ENCODE measurements at places on chromosomes 2 and 18.

GRCh38 chr18:50014606-50015005, 180.3 kb downstream of the MYO5B start:
- no peak for DNase-seq

- peak; percentile 44 for DNase-seq
Observed at GRCh38 chr18:74652392-74652988, 54.8 kb downstream of the ZNF407 start.

DNA sequence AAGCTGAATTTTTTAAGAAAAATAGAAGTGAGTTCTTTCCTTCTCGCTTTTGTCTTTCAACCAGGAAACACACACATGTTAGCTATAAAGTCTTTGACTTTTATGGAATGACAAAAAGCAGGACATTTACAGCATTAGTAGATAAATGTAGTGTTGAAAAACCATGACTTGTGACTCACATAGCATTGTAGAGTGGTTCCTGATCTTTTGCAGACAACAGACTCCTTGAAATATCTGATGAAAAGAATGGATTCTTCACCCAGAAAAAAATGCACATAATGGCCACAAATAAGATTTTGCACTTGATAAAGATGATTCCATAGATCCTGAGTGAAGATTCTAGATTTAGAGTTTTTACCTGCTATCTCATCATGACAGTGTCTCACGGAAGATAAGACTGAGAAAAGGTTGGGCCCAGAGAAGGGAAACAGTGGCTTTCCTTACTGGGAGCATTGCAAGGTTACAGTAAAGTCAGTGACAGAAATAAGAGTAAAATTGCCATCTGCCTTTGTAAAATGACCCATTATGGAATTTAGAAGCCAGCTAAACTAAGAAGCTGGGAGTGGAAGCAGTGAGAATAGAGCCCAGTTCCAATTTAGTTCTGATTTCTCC, 14.0 kb downstream of the SMARCAL1 start:
- no peak for DNase-seq

DNA sequence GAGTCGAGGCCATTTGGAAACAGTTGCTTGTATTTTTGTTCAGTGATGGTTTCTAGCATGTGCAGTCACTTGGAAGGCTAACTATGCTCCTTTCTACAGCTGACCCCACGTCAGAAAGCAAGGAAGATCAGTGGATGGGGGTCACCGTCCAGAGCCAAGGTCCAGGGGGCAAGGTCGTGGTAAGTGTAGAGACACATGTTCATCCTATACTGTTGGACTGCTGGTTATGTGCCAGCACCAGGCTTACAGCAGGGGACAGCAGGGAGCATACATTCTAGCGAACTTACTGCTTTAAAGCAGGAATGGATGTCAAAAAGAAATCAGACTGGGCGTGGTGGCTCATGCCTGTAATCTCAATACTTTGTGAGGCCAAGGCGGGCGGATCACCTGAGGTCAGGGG, 40.0 kb downstream of the ITGA6 start:
- DNase-seq, result no peak

- no peak for DNase-seq
Observed at GRCh38 chr2:203664029-203664755, 42.2 kb upstream of the CD28 start.

DNA sequence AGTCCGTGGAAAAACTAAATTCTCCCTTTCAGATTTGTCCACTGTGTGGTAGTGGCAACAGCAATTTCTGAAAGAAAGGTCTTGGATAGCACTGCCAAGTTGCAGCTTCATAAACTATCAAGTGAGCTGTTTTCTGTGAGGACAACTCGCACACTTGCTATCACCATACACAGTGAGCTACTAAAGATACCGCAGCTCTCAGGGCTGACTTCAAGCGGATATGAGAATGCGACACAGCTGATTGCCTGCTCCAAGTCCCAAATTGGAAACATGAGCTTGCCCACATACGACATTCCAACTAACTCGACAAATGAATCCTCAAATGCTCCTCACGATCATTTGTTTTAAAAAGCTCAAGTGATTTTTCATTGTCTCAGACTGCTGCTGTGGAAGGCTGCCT, 46.2 kb downstream of the E2F6 start:
- DNase-seq, result no peak

GRCh38 chr18:76528477-76529432, 33.7 kb upstream of the ZNF516 start:
- DNase-seq, result no peak

GRCh38 chr2:205563646-205564045, 118.7 kb upstream of the NRP2 start:
- DNase-seq, result peak; percentile 30

DNA sequence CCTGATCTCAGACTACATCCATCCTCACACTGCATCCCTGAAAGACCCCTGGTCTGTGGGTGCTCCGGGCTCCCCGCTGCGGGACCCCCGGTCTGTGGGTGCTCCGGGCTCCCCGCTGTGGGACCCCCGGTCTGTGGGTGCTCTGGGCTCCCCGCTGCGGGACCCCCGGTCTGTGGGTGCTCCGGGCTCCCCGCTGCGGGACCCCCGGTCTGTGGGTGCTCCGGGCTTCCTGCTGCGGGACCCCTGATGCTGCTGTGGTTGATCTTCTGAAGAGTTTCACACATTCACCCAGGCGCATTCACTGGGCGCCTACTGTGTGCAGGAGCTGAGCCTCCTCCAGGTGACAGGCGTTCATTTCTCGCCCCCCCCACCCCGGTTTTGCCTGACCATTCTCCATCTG, 162.7 kb upstream of the SALL3 start:
- DNase-seq, result no peak

DNA sequence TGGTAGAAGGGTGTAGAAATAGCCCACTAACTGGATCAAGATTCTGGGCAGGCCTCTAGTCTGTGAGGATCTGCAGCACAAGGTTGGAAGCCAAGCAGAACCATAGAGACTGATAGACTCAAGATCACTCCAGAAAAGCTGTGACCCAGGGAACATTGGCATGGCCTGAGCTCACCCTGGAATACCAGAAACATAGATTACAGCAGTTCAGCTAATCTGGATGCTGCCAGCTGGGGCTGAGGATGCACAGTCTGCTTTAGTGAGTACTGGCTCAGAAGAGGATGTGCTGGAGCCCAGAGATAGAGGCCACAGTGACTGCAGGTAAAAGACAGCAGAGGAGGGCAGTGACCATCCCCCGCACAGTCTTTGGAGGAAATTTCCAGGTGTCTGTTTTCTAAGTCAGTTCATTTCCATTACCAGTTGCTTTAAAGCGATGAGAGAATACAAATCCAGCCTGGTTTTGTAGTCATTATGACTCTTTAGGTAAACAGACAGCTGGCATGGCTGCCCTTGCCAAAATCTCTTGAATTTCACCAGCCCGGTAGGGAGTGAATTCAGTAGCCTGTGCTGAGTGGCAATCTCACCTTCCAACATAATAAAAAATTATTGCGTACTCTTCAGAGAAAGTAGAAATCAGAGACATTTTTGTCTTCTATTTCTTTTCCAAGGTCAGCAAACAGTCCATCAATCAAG, 119.2 kb downstream of the ANTXR1 start:
- DNase-seq, result no peak

DNA sequence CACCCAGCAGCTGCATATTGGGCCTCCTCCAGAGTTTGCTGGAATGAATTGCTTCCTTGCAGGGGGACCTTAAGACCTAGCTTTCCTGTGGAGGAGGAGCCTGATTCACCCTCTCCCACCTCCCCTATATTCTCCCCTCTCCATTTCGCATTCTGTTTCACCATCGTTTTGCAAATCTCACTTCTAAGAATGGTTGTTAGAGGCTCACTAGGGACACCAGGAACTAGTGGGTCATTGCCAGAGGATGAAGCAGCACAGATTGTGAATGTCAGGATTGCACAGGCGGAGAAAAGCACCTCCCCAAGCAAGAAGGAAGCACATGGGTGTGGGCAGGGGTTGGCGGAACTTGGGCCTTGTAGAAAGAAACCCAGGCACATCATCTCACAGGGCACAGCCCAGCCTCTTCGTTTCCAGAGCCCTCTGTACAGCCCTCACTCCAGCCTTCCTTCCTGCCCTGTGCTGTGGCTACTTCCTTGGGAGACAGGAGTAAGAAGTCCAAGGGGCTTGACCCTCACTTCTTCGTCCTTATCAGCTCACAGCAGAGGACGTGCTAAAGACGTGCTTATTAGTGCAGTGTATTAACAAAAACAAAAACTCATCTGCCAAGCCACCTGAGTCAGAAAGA, 63.4 kb downstream of the TACR1 start:
- no peak for DNase-seq

DNA sequence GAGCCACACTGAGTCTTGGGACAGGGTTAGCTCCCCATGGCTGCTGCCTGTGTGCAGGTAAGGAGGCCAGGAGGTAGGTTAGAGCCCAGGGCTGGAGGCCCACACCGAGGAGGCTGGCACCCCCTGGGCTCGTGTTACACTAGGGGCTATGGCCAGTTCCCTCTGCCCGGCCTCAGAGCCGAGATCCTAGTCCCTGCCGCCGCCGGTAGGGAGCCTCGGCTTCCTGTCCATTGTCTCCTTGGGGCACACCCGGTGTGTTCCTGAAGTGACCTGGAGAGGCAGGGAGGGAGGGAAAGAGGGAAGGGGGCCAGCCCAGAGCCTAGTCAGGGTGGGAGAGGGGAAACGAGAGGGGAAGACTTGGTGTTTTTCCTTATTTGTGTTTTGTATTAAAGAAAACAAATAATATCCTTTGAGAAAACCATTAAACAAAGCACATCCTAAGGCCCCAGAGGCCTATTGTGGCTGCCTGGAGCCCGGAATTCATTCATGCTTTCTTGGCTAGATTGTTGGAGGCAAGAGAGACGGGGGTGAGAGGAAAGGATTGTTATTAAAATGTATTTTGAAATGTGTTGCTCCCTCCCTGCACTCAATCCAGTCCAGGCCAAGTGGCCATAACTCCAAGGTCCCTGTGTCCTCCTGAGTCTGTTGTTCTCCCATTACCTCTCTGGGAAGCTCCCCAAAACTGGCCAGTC, 170.7 kb downstream of the CTIF start:
- no peak for DNase-seq

- no peak for DNase-seq
Observed at GRCh38 chr2:63590626-63591408, 2.1 kb downstream of the MDH1 start.

DNA sequence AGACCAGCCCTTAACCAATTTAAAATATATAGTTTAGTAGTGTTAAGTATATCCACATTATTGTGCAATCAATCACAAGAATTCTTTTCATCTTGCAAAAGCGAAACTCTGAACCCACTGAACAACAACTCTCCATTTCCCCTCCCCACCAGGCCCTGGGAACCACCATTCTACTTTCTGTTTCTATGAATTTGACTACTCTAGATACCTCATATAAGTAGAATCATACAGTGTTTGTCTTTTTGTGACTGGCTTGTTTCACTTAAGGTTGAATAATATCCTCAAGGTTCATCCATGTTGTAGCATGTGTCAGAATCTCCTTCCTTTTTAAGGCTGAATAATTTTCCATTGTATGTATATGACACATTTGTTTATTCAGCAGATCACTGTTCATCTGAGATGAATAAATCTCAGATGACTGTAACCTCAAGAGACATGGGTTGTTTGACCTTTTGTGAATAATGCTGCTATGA, 8.1 kb upstream of the SOS1 start:
- peak; percentile 95 for DNase-seq

DNA sequence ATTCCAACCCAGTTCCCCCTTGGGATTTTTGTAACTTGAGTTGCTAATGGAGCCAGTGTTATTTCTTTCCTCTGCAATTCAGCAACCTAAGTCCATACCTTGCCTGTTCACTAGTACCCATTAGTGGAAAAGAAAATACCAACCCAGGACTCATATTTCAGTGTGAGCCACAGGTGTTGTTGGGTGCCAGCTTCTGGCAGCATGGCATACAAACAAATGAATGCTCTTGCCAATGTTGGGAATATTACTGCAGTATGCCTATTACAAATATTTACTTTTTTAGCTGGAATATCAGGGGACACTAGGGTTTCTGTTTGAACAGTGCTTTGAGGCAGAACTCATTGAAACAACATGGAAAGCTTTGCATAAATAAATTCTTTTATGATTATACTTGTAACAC, 130.2 kb downstream of the NCKAP5 start:
- no peak for DNase-seq

DNA sequence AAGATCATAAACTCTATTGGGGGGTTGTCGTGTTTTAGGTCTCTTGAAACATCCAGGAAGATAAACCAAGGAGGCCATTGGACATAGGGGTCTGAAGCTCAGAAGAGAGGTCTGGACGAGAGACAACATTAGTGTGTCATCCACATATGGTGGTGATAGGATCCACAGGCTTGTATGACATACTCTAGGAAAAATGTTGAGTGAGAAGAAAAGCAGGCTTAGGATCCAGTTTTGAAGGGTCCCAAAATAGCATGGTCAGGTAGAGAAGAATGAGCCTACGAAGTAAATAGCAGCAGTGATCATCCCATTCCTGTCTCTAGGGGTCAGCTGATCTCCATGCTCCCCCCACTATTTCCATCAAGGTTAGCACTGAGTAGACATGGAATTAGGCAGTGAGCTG, 166.8 kb downstream of the ANKRD30B start:
- DNase-seq, result no peak

- DNase-seq, result no peak
Observed at GRCh38 chr18:10789180-10789579, 263.4 kb downstream of the NAPG start.

DNA sequence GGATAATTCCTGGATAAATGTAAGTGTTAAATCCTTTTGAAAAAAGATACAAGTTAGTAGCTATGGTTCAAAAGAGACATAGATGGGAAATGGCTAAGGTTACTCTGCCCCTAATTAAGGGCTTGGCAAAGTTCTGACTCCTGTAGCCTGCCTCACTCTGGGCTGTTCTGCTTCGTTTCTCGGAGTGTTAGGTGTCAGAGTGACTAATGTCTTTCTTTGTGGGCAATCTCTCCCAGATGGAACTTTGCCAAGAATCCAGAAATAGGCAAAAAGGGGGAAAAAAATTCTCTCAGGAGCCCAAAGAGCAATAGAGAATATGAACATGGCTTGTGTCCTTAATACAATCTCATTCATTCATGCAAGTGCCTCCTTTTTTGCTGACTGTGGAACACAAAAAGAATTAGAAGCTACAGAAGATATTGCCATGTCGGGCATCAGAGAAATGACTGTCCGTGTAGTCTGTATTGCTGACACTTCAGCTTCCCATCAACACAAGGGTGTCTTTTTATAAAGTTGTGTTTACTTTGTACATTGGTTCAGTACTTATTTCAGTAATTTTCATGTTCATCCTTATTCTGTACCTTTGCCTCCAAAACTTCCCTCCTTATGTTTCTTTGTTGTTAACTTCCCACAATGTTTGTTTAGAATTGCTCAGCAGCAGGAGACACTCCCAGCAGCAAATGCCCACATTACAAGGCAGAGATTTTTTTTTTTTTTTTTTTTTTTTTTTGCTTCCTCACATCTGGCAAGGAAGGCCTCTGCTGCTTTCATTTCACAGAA, 134.0 kb downstream of the FTCDNL1 start:
- DNase-seq, result no peak

All from activated CD4-positive, alpha-beta T cell treated with anti-CD3 and anti-CD28 coated beads, Interleukin-10, Interleukin-2, amounts not matched to agents 100 ng/mL and 50 ng/mL, durations not matched to agents 16 hours and 8 hours (primary cell).